ENCODE measurements at places on chromosomes 7 and 10. TPM values are rescaled to one million over a fixed set of nuclear protein-coding genes. Genes with fewer than 3 reads are reported as not detected.

- no peak for DNase-seq
These were observed 18.3 kb upstream of the CDK6 start for GRCh38 chr7:92854501-92855238.

DNA sequence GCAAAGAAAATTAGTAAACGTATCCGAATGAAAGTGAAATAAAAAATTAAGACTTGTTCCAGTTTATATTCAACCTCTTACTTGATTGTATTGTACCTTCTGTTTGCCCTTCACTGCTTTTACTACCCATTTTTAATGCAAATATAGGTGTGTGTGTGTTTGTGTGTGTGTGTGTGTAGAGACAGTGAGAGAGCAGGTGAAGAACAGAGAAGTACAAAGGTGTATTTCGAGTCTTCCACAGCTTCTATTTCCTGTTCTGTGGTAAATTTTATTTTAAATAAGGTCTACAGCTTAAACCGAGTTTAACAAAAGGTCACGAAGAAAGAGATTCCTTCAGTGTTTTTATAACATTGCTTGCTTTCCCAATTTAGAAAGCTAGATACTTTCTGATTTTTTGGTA, 12.7 kb upstream of the SVIL start:
- no peak for DNase-seq

DNA sequence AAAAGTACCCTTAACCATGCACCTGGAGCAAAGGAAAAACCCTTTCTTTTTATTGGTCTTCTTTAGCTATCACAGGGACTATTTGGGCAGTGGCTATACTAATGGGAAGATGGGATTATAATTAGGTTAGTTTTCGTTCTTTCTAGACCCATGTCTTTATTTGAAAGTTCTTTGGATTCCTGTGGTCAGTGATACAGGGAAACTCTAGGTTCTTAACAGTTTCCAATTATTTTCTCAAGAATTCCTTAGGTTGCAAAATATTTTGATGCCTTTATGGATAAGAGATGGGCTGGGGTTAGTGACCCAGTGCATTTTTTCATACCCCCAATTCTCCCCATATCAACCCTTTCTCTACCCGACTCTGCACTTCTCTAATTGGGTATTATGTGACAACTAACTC, 49.0 kb downstream of the ADD3 start:
- DNase-seq: no peak

DNA sequence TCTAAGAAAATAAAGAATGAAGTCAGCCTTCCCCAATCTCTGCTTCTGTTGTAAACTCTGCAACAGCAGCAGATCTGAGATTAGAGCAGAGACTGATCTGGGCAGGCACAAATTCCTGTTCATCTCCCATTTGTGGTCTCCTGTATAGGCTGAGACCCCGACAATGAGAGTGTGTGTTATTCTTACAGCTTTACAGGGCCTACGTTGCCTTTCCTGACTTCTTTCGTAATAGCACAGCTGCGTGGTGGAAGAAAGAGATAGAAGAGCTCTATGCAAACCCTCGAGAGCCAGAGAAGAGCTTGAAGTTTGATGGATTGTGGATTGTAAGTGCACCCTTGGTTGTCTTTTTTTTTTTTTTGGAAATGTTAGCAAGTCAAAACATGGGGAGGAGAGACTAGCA, 72.1 kb downstream of the PRSS58 start:
- no peak for DNase-seq

GRCh38 chr10:30600005-30600404, 29.5 kb downstream of the LYZL2 start:
- DNase-seq: no peak

- no peak for DNase-seq
These were observed 31.0 kb upstream of the ABCB4 start for GRCh38 chr7:87506246-87507180.

Gene FAM25A
- not detected for polyA plus RNA-seq

- peak; percentile 40 for DNase-seq
These were observed 117.6 kb downstream of the NRP1 start for GRCh38 chr10:33216661-33217427.

All from A549 (cell line).